Dermis blood vessel endothelial cell (primary cell): ENCODE measurements at places on chromosomes 13 and 19. TPM values are rescaled to one million over a fixed set of nuclear protein-coding genes. Genes with fewer than 3 reads are reported as not detected.
A peak's percentile ranks its signal among the peaks of the same experiment; 100 is the strongest.

GRCh38 chr13:23567906-23568460, 2.2 kb upstream of the TNFRSF19 start:
- DNase-seq = no peak

Gene CYP4F11
- not detected in 2 replicates for total RNA-seq

Gene PBX4
- 0.05 TPM in 1 of 2 replicates, not detected in the other for total RNA-seq

DNA sequence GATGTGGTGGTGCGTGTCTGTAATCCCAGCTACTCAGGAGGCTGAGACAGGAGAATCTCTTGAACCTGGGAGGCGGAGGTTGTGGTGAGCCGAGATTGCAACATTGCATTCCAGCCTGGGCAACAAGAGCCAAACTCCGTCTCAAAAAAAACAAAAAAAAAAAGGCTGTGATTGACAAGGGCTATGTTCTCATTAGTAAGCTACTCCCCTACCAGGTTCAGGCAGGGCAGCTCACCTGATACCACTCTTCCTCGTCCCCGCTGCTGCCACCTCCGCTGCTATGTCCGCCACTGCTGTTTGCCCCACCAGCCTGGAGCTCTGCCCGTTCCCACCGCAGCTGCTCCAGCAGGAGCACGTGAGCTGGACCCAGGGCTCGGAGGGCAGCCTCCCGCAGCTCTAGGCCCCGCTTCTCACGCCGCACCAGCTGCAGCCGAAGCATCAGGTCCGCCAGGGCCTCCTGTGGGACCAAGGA, 9.4 kb downstream of the USHBP1 start:
- DNase-seq = no peak

Gene LSR
- total RNA-seq = 0.56 and 2.0 TPM in 2 replicates

- peak; percentile 51 for DNase-seq
Measured at GRCh38 chr13:45333977-45334922, 6.7 kb downstream of the TPT1 start.

Gene APOE
- 4.0 and 7.8 TPM in 2 replicates for total RNA-seq

DNA sequence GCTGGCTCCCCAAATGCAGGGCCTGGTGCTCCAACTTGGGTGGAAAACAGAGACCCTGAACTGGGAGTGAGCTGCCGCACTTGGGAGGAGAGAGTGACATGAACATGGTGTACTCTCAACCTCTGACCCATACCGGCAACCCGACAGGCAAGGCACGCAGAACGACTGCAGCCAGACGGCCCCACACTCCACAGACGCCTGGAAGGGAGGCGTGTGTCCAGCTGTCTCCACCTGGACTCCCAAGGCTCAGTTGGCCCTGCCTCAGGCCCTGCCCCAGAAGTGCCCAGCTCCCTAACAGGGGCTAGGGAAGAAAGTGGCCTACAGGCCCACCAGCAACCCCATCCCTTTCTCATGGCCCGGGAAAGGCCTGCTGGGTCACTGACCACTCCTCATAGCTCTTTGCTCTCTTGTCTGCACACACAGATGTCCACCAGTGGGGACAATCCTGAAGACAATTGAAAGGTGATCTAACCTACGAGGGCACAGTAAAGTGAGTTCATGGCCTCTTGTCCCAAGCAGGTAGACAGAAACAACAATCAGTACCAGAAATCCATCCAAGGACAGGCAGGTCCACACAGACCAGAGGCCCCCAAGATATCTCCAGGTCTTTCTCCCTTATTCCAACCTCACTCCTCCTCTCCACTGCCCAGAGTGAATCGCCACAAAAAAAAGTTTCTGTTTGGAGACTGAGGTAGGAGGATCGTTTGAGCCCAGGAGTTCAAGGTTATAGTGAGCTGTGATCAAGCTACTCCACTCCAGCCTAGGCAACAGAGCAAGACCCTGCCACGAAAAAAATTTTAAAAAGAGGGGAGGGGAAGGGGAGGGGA, 28.2 kb downstream of the ELL start:
- no peak for DNase-seq

Gene DIAPH3
- total RNA-seq = 8.7 and 16.2 TPM in 2 replicates

Gene FBN3
- total RNA-seq = 0.05 TPM in 1 of 2 replicates, not detected in the other

DNA sequence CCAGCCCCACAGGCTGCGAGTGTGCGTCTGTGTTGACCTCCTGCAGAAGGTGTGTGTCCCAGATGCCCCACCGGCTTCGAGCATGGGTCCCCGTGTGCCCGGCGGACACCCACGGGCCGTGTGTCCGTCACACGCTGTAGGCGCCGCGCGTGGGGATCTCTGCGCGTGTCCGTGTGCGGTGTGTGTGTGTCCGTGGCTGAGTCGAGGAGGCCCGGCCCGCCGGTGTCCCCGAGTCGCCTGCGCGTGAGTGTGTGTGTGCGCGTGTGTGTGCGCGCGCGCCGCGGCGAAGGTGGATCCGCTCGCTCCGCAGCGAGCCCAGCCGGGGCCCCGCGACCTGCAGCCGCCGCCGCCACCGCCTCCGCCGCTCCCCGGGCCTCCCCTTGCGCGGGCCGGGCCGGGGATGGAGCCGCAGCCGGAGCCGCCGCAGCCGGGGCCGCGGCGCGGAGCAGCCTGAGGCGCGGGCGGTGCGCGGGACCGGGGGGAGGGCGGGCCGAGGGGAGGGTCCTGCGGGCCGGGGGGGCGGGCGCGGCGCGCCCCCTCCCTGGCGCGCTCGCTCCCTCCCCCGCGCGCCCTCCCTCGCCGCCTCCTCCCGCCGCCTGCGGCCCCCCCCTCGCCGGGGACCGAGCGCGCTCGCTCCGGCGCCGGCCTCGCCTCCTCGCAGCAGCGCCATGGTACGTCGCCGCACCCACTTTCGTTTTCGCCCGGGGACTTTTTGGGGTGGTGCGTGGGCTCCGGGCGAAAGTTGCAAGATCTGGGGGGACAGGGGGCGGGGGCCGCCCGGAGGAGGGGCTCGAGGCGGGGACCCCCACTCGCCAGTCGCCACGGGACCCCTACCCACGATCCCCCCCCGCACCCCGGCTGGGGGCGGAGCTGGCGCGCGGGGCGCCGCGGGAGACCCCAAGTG, 7.1 kb upstream of the NFIC start:
- peak; percentile 69 for DNase-seq

- DNase-seq = no peak
Measured at GRCh38 chr13:85864963-85865530, 65.8 kb upstream of the SLITRK6 start.

DNA sequence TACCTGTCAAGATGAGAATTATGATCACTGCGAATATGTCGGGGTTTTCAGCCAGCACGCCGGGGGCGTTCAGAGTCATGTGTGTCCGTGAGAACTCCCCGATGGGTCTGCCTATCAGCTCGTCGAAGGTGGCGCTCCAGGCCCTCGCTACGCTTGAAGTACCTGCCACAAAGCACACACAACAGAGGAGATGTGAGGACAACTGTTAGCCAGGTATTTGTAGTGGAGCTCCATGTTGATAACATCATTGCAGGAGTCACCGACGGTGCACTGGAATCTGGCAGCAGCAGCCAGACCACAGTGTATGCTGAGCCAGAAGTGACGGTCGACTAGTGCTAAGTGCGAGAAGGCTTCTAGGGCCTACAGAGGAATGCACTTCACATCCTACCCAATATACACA, 62.7 kb downstream of the SLC7A1 start:
- no peak for DNase-seq

- DNase-seq = no peak
Measured at GRCh38 chr13:35343417-35343816, 133.1 kb downstream of the MAB21L1 start.

DNA sequence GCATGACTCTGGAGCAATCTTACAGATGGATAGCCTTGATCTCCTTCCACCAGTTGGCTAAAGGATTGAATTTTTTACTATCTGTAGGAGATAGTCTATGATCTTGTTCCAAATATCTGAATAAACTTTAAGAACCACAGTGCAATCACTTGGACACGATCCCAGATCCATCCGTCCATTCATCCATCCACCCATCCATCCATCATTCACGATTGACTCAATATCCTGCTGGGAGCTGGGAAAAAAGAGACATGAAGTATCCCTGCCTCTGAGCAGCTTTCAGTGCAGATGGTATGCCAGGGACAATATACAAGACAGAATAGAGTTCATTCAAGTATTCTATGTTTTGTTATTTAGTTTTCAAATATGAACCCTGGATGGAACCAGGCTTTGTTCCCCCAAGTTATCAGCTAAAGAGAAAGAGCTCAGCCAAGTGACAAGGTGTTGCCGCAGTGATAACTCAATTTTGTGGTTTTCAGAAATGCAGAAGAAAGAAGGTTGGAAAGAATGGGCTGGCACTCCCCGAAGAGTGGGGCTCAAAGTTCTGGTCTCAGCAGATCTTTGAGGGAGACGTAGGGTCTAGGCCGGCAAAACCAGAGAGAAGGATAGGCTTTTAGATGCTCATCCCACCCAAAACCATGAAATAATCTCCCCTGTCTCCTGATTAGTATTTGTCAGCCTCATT, 66.3 kb downstream of the IRS2 start:
- no peak for DNase-seq

Gene TMEM255B
- 45.1 and 72.3 TPM in 2 replicates for total RNA-seq

Gene PDE4C
- total RNA-seq = 0.28 and 0.51 TPM in 2 replicates

DNA sequence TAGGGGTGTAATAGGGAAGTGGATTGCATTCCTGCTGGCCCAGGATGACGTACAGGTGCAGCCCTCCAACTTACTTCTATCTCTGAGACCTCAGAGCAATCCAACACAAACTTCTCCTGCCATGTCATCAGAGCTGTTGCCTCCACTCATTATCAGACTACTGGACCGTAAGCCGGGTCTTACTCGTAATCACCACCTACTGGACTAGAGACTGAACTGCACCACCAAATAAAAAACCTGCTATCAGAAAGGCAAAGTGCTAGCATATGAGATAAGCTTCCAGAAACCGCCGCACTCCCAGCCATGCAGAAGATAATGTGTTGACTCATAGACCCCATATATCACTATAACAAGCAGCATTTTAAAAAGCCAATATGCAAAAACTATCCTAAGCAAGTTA, 102.0 kb downstream of the SLITRK1 start:
- no peak for DNase-seq

Gene CAMSAP3
- under 0.01 and 0.19 TPM in 2 replicates for total RNA-seq

Gene C19orf38
- not detected in 2 replicates for total RNA-seq

- peak; percentile 41 for DNase-seq
Measured at GRCh38 chr19:7869910-7870511, 4.2 kb downstream of the PRR36 start.

Gene SYNGR4
- total RNA-seq = not detected in 2 replicates

GRCh38 chr19:940591-941291, 14.9 kb downstream of the ARID3A start:
- DNase-seq = peak; percentile 72

Gene KCNK6
- total RNA-seq = 8.7 and 10.2 TPM in 2 replicates

DNA sequence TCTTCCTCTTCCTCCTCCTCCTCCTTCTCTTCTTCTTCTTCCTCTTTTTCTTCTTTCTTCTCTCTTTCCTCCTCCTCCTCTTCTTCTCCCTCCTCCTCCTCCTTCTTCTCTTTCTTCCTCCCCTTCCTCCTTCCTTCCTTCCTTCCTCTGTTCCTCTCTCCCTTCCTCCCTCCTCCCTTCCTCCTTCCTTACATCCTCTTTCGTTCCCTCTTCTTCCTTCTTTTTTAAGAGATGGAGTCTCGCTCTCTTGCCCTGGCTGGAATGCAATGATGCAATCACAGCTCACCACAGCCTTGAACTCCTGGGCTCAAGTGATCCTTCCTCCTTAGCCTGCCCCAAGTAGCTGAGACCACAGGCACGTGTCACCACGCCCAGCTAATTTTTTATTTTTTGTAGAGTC, 13.2 kb downstream of the EHD2 start:
- DNase-seq = no peak

DNA sequence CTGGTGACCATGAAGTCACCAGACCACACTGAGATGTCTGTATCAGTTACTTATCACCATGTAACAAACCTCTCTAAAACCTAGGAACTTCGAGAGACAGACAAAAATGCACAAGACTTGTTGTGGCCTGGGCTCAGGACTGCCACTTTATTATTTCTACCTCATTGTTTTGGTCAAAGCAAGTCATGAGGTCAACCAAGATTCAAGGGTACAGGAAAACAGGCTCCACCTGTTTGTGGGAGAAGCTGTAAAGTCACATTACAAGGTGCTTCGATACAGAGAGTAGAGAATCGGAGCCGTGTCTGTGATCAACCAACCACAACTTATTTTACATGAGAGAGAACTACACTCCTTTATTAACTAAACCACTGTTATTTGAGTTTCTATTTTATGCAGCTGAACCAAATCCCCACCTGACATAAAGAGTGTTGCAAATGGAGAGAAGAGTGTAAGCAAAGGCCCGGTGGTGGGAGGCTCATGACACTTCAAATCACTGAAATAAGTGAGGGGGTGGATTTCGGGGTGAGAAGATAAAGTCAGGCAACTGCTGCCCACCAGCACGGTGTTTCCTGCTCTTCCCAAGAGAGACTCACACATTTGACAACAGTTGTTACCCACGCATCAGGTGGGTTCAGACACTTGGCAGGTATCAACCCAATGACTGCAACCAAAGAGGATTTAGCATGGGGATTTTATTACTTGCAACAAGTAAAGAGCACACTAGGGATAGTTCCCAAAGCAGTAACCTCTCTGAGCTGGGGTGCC, 39.0 kb upstream of the IGSF23 start:
- no peak for DNase-seq

Gene RPS16
- 49.0 and 115 TPM in 2 replicates for total RNA-seq

DNA sequence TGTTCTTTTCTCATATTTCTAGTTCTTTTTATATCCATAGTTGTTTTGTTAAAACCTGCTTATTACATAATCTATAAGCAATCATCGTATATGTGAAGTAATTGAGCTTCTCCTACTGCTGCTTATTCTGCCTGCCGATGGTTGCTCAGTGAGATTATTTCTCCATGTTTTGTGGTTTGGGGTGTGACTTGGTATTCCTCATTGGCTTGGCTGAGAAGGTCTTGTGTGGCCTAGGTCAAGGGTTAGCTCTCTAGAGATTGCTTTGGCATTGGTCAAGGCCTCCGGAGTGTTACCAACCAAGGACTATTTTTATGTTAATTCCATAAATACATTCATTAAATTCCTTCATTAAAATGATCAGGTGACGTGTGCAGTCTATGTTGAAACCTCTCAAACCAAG, 302.8 kb downstream of the MYO16 start:
- no peak for DNase-seq
